Activated T-cell treated with anti-CD3 and anti-CD28 coated beads, Interleukin-2, amount 50 U/mL, for 48 hours (primary cell): ENCODE measurements at places on chromosomes 5 and 9.

- no peak for DNase-seq
These were observed 320.1 kb downstream of the DEPDC1B start for GRCh38 chr5:60379907-60380306.

GRCh38 chr9:136363949-136364748, 605 bp upstream of the DNLZ start:
- DNase-seq: no peak

DNA sequence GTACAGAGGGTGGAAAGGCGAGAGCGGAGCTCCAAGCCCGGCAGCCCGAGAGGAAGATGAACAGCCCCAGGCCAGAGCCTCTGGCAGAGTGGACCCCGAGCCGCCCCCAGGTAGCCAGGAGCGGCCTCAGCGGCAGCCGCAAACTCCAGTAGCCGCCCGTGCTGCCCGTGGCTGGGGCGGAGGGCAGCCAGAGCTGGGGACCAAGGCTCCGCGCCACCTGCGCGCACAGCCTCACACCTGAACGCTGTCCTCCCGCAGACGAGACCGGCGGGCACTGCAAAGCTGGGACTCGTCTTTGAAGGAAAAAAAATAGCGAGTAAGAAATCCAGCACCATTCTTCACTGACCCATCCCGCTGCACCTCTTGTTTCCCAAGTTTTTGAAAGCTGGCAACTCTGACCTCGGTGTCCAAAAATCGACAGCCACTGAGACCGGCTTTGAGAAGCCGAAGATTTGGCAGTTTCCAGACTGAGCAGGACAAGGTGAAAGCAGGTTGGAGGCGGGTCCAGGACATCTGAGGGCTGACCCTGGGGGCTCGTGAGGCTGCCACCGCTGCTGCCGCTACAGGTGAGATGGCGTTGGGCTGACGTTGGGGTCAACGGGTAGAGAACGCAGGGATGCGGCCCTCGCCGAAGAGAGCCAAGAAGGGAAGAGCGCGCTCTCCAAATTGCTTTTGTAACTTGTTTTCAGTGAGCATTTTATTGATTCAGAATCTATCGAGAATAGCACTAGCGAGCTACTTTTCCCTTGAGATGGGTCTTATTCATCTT, at the start of gene PTGER4:
PTGER4 (plus strand) TSS at position 3 of the 769 bp plus-strand sequence. CDS start 1,079 bp downstream, outside the sequence.
- peak; percentile 68 for DNase-seq

- DNase-seq: no peak
These were observed 159.0 kb downstream of the KCTD16 start for GRCh38 chr5:144329681-144330080.

DNA sequence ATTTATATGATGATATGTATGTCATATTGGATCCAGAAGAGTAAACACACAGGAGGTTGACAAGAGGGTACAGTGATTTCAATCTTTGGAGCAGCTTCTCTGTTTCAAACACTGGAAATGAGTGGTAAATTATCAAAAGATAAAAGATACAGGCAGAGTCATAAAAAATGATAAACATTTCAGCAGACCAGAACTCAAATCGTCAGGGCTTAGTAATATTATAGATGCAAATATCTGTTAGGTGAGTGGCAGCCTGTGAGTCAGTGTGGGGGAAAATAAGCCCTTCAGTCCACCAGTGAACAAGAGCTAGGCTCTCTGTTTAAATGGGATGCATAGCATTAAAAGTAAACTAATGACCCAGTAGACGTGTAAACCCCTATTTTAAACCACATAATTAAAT, 1378.1 kb downstream of the EFNA5 start:
- DNase-seq: no peak

DNA sequence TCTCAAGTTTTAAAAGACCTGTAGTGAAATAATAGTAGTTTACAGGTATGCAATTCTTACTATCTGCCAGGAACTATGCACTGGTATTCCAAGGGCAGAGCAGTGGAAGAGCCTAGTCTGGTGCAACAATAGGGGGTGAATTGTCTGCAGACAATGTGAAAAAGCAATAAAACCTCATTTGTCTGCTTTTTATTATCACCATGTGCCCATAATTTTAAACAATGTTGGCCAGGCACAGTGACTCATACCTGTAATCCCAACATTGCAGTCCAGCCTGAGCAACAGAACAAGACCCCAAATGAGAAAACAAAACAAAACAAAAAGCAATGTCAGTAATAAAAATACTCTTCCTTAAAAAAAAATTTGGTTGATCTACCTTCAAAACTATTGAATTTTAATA, 12.2 kb upstream of the SLC44A1 start:
- no peak for DNase-seq

GRCh38 chr5:74389531-74390305, 250.8 kb downstream of the ENC1 start:
- no peak for DNase-seq

DNA sequence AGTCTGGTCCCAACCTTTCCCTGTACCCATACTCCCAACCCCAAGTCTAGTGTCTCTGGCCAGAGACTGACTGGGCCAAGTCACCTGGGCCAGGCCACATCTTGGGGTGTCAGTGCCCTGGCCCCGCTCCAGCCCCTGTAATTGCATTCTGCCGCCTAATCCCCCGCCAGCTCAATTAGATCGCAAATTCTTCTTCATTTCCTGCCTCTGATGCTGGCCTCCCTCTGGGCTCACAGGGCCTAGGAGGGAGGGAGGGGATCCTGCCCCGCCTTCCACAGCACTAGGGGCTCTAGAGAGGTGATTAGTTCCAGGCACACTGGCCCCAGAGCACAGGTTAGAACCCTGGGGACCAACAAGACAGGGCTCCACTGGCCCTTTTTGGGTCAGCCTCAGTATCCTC, 5.5 kb downstream of the CXXC5 start:
- DNase-seq: no peak

DNA sequence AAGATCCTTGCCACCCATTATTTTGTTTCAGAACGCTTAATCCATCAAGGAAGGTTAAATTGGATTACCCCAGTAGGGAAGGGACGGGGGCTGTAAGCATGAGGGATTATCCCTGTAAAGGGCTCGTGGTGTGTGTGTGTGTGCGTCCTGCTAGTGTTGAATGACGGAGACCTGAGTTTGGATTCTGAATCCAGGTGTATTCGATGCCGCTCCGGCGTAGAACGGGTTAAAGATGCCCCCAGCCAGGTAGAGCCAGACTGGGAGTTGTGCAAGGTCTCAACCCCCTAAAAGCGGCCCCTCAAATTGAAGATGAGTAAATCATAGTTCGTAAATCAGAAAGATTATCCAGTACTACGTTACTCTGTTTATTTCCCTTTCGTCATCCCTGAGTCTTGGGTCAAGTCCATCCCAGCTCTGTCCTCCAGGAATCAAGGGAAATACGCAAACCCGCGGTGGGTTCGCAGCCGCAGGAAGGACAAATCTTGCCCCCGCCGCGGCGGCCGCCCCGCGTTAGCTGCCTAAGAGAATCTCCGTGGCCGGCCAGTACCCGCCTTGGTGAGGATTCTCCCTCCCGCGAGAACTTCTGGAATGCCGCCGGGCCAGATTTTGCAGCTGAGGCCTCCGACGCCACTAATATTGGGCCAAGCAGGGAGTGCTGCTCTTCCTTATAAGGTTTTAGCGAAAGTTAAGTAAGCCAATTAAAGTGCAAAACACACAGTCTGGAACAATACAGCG, 586 bp upstream of the MTAP start:
- peak; percentile 46 for DNase-seq

DNA sequence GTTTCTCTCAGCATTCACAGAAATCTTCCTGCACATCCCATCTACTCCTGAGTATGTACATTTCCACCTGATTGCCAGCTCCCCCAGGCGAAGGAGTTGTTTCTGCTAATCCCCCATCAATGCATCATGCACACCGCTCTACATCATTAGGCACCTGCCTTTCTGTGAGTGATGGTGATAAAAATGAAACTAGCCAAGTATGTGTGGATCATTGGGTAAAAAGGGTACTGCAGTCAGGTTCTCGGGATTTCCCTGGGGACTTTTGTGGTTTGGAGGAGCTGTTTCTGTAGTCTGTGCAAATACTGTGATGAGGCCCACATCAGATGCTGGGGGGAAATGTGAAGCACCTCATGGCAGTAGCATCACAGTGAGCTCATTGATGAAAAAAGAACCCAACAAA, 30.4 kb downstream of the CAMK4 start:
- peak; percentile 78 for DNase-seq

DNA sequence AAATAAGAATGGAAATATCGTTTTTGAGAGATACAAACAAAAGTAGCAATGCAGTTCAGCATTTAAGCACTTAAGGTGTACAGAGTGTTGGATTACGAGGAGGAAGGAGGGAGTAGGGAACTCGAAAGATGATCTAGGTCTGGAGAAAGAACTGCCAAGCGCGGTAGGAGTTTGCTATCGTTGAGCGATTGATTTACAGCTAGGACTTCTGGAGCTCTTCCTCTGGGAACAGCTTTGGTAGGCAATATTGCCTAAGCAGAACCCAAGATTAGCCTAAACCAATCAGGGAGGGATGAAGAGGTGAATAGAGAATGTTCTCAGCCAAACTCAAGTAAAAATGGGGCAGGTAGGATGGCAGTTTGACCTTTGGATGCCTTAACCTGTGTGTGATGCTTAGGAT, 965 bp downstream of the CLTA start:
- no peak for DNase-seq

DNA sequence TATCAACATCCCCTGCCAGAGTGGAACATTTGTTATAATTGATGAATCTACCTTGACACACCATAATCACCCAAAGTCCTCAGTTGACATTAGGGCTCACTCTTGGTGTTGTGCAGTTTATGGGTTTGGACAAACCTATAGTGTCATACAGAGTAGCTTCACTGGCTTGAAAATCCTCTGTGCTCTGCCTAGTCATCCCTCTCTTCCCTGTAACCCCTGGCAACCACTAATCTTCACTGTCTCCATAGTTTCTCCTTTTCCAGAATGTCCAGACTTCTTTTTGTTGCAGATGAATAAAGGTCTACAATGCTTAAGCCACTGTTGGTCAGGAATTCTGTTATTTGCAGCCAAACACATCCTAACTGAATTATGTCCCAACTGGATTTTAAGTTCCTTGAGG, 22.5 kb upstream of the SUB1 start:
- no peak for DNase-seq
